ENCODE measurements at places on chromosomes 7 and 10.

GRCh38 chr10:82867056-82867455, 992.1 kb downstream of the NRG3 start:
- no peak for DNase-seq

- DNase-seq: no peak
Measured at GRCh38 chr10:46539596-46540411, 16.7 kb downstream of the GPRIN2 start.

- DNase-seq: no peak
Measured at GRCh38 chr7:43649755-43650274, 66.9 kb downstream of the STK17A start.

DNA sequence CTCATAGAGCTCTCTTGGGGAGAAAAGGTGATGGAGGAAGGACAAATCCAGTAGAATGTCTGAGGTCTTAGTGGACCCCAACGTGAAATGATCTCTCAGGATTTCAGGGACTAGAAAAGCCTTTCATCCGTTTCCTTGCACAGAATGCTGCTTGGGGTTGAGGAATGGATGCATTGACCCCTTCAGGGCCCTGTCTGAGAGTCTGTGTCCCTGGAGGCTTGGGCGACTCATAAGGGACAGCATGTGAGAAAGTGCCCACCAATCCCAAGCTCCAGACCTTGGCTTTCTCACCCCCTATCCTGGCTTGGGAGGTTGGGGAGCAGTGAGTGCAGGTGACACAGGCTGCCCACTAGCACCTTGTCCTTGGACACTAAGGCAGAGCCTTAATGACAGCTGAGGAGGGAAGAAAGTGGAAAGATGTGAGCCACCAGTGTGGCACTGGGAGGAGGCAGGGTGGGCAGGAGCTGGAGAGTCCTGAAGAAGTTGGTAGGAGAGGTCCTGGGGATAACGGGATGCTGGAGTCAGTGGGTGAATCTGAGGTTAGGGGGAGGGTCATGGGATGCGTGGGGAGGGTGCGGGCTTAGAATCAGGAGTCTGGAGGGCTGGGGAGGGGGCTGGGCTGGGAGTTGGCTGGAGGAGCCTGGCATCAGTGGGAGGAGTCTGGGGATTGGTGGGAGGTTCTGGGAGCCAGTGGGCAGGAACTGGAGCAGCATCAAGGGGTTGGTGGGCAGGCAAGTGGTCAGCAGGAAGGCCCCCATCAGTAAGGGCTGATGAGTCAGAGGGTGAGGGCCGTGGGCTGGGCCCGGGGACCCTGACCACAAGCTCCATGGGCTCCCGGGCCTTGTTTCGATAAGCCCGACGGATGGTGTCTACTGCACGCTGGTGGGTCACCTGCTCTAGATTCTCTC, 8.6 kb downstream of the LZTS2 start:
- DNase-seq: no peak

DNA sequence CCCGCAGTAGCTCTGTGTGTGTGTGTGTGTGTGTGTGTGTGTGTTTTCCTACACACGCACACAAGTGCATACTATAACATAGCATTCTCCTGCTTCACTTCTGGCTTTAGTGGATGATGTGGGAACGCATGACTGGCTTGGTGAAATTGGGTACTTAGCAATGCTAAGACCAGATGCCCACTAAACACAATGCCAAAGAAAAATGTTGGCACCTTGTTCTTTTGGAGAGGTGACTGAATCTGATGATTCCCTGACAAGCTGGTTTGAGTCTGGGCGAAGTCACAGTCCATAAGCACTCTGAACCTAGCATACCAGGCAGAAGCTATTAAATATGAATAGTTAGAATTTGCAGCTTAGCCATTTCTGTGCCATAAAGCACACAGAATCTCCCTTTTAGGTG, 68.0 kb upstream of the CDCA7L start:
- no peak for DNase-seq

GRCh38 chr10:62048919-62049623, 147.6 kb downstream of the ARID5B start:
- no peak for DNase-seq

- peak; percentile 62 for DNase-seq
Measured at GRCh38 chr10:93482145-93482834, at the start of gene MYOF. Gene MYOF, minus strand, starts transcription at chr10:93482334. Its CDS starts 140 bp downstream, at chr10:93482194.

DNA sequence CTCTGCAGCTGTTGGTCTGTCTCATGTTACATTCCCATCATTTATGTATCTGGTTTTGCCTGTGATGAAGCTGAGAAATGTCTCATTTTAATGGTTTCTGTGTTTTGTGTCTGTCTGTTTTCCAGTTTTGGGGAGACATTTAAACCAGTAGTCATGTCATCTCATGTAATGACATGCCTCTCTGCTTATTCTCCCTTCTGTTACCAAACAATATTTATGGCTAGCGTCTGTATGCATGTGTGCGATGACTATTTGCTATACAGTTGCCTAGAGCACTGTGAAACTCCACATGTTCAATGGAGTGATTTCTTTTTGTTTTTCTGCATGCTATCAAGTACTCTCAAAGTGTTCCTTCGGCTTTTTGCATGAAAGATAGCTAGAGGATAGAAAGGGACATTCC, 132.0 kb downstream of the ST7 start:
- DNase-seq: no peak

DNA sequence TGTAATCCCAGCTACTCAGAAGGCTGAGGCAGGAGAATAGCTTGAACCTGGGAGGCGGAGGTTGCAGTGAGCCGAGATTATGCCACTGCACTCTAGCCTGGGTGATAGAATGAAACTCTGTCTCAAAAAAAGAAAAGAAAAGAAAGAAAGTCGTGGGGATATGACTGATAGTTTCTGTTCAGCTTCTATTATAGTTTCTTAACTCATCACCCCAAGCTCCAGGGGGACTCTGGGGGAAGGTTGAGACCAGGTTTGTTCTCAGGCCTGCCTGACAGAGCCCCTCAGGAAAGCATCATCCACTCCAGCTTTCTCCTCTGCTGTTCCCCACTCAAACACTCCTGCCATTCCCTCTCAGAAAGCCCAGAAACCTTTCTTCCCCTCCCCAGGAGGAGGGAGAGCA, 542.4 kb upstream of the GALNT17 start:
- no peak for DNase-seq

- peak; percentile 39 for DNase-seq
Measured at GRCh38 chr7:142300689-142301088, 42.8 kb upstream of the PRSS58 start.

GRCh38 chr7:44380831-44381493, 55.6 kb upstream of the CAMK2B start:
- DNase-seq: no peak

All from hematopoietic multipotent progenitor cell treated with erythropoietin and hydrocortisone succinate and interleukin-3 and kit ligand, for 8 days (in vitro differentiated cells).